ENCODE measurements at places on chromosomes 7 and 10.

DNA sequence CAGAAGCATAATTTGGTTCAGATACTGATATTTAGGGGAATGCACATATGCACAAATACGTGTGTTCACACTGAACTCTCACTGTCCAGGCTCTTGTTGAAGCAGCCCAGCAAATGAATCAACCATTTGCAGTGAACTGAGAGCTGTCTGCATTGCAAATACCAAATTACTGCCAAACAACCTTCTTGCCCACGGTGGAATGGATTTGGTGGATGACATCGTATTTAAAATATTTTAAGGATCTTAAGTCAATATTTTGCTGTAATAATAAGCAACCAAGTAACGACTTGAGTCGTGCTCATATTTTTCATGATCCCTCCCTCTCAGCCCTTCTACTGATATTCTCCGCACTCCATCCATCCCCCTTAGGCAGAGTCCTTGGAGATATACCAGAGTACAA is 107.9 kb upstream of the FEZF1 start:
- no peak for DNase-seq

DNA sequence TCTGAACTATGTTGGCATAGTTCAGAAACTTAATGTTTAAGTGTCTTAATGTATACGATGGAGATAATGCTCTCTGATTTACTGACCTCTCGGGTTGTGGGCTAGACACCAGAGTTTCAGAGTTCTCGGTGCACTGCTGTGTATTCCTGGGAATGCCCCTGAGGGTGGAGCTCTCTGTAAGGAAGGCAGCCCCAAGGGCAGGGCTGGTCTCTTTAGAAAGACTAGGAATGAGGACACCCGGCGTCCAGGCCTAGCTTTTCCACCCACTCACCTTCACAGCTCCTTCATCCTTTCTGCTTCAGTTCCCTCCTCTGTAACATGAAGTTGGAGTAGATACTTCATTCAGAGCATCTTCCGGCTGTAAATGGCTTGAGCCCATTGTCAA is 536.6 kb upstream of the GALNT17 start:
- DNase-seq, result no peak

- no peak for DNase-seq
Observed at GRCh38 chr7:127858915-127859189, 172.4 kb downstream of the LRRC4 start.

DNA sequence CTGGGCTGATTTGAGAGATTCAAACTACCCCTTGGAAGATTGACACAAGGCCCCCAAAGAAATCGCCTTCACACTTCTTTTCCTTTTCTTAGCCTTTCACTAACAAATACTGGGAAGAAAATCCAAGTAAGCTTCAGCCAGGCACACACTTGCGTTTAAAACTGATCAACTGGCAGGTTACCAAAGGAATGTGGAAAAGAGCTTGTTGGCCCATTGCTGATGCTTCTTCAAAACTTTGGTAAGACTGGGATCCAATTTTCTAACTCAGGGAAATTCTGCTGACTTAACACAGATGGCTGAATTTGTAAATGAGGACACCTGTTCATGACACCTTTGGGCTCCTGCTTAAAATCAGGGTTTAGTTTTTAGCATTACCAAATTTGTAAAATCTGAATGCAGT is 464.5 kb upstream of the GALNT17 start:
- DNase-seq, result no peak

DNA sequence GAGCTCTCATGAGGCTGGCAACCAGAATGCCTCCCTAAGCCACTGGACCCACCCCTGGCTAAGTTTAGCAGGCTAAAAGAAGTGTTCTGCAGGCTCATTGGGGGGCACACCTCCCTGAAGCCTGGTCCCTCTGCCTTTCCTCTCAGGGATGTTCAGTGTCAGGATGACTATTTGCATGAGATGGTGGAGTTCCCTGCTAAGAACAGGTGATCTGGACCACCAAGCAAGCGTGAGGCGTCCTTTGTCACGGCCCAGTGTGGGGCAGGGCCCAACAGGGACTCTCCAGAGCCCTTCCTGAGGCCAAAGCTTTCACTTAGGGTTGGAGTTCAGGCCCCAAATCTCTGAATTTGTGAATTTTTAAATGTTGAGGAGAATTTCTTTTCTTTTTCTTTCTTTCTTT is 12.0 kb downstream of the SUFU start:
- DNase-seq, result no peak

DNA sequence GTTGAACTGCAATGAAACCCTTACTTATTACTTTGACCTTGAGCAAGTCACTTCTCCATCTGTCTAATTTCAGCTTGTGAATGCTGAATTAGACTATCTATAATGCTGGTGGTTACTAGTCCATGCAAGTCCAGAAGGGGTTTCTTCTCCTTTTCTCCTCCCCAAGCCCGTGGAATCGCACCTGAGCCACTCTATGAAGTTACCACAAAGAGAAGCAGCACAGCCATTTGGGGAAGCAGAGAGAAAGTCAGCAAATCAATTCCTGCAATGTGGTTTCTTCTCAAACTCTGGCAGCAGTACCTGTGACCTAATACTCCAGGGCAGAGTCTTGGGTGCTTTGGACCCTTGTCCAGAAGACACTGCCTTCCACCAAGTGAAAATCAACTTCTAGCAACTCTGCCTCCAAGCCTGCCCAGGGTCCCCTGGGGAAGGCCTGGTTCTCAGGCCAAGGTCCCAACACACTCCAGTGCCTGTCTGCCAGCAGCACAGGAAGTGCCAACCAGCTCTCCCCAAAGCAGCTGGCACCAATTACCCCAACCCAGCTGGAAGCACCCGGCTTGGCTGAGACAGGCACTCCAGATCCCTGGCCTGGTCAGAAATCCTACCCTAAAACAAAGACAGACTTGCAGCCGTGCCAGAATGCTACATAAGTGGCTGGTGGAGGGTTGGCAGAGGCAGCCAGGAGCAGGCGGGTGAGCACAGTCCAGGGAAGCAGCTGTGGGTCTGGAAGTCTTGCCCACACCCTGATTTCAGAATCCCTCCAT is 200.3 kb downstream of the LSM5 start:
- no peak for DNase-seq

GRCh38 chr7:77242554-77242953 is 42.9 kb upstream of the FGL2 start:
- DNase-seq, result no peak

GRCh38 chr7:95977994-95978393 is 205.6 kb downstream of the DYNC1I1 start:
- no peak for DNase-seq

DNA sequence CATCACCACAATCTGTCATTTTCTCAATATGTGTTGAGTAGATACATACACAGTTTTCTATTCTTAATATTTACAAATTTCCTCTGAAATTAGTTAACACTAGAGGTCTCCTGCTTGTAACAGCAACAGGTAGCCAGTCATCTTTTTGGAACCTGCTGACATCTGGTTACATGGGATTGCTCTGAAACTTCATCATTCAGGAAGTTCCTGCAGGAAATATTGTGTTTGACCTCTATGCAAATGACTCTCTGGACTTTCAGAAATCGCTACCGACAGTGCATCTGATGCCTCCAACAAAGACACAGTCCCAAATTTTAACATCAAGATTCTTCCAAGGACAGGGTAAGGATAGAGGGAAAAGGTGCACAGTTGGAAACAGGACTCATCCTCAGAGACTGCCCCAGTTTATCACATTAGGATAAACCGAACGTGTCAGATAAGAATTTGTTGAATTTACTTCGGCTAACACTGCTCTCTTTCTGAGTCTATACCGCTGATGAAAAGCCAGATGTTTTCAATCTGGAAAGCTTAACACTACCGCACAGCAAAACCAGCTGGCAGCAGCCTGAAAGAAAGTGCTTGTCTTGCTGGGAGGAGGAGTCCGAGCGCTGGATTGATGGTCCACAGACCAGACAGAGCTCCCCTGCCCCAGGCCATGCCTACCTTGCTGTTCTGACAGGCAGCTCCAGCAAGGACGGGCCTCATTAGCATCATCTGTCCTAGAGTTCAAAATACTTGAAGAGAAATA is 633.4 kb downstream of the PARD3 start:
- no peak for DNase-seq

GRCh38 chr7:21131897-21132296 is 296.0 kb upstream of the SP4 start:
- DNase-seq, result no peak

GRCh38 chr10:9853405-9854355 is 1164.0 kb upstream of the CELF2 start:
- DNase-seq, result no peak

DNA sequence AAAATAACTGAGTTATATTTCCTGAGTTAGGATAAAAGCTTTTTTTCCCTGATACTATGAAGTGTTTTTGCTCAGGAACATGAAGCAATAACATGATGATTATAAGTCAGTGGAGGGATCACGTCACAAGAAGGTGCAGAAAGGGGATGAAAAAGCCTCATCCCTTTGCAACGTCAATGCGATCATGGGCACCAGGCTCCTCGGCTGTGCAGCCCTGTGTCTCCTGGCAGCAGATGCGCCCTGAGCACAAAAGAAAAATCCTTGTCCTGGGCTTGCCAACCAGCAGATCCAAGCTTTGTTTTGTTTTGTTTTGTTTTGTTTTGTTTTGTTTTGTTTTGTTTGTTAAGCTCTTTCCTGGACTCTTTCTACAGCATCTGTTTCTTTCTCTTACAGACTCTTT is 103.5 kb upstream of the PRSS1 start:
- no peak for DNase-seq
